Stimulated activated CD4-positive, alpha-beta T cell treated with anti-CD3 and anti-CD28 coated beads, TNF-alpha, amount 100 ng/mL, for 1 hour (primary cell): ENCODE measurements at places on chromosomes 7 and 10.

DNA sequence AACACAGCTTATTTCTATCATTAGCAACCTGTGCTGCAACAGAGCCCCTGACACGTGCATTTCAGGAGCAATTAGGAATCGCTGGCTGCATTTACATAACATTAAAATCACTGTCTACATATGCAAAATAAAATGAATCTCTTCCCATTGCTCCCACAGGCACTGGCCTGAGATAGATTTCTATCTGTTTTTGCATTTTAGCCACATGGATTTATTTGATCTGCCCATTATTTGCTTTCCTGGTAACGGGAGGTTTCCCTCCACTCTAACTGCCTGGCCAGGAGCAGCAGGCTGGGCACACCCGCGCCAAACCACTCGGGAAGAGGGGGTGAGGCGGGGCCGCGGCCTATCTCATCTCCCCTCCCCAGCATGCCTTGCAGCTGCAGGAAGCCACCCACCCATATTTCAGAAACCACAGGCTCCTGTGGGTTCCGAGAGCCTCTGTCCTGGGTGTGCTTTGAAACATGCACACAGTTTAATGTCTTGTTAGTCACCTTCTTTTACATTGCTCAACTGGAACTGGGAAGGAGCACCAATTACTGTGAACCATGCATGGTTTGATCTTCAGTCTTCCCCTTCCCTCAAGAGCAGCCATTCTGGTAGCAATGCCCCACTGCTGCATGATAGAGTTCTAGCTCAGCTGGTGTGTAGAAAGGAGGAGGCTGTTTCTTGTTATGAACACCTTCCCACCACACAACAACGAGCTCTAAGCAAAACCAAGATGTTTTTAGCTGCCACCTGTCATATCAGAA lies 37.7 kb upstream of the IKZF1 start:
- peak; percentile 50 for DNase-seq

GRCh38 chr7:107394276-107394675 lies 75.6 kb upstream of the GPR22 start:
- no peak for DNase-seq

DNA sequence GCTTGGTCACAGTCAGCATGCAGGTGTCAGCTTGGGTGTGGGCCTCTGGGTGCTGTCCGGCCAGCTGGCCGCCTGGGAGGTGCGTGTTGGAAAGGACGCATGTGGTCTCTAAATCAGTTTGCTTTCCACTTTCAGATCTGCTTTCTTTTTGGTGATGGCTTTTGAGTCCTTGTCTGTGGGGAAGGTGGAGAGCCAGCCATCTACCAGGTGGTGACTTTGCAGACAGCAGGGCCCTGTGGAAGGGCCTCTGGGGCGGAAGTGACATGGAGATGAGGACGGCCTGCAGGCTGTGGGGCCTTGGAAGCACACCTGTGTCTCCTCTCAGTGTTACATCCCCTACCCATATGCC lies 59.4 kb downstream of the WDR37 start:
- no peak for DNase-seq

DNA sequence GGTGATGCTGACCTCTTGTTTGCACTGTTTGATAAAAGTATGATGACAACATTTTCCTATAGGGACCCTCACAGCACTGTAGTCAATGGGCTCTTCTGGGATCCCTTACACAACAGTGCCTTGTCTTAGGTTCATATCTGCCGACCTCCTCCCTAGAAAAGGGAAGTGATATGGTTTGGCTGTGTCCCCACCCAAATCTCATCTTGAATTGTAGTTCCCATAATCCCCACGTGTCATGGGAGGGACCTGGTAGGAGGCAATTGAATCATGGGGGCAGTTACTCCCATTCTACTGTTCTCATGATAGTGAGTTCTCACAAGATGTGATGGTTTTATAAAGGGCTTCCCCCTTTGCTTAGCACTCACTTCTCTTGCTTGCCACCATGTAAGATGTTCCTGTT lies 23.1 kb downstream of the ZC3HAV1 start:
- no peak for DNase-seq

DNA sequence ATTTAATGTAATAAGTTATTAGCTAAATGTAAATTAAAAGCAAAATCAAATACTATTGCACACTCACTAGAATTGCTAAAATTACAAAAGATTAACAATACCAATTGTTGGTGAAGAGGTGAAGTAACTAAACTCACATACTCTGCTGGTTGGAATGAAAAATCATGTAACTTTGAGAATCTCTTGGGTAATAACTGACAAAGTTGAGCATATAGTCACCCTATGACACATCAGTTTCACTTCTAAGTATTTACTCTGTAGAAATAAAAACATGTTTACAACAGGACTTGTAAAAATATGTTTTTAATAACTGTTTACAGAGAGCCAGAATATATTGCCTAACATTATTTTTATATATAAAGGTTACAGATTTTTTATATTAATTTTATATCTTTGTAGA lies 33.6 kb downstream of the CNTNAP2 start:
- DNase-seq: no peak

DNA sequence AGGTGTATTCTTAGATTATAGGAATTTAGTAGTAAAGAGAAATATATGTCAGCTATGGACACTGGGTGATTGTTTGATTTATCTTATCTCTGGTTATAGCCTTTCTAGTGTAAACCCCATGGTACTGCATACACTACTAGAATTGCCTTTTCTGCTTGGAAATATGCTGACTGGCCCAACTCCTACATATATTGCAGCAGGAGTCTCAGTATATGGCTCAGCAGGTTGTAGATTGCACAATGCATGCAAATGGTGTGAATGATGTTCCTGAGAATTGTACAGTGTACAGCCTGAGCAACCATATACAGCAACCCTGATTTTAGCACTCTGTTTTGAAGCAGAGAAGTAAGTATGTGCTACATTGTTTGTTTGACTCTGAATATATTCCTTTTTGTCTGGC lies 153.4 kb upstream of the NPY start:
- no peak for DNase-seq
